ENCODE measurements at places on chromosomes 3 and 15.

DNA sequence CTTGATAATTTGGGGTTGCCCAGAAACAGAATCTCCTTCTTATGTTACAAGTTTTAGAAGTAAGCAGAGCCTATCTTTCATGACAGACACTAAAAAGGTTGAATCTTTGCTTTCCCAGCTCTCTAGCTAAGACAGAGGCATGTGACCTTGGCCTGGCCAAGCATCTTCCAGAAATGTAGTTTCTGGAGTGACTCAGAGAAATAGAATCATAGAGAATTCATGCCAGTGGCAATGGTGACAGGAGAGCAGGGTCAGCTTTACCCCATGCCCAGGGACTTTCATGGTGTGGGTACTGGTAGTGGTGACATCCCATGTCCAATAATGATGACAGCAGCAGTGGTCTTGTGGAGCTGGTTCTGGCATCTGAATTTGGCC lies 4.0 kb upstream of the PARP6 start:
- DNase-seq, result no peak

GRCh38 chr15:36950371-36950770 lies 150.0 kb downstream of the MEIS2 start:
- DNase-seq, result no peak

GRCh38 chr3:168233001-168233400 lies 137.3 kb upstream of the GOLIM4 start:
- DNase-seq, result no peak

DNA sequence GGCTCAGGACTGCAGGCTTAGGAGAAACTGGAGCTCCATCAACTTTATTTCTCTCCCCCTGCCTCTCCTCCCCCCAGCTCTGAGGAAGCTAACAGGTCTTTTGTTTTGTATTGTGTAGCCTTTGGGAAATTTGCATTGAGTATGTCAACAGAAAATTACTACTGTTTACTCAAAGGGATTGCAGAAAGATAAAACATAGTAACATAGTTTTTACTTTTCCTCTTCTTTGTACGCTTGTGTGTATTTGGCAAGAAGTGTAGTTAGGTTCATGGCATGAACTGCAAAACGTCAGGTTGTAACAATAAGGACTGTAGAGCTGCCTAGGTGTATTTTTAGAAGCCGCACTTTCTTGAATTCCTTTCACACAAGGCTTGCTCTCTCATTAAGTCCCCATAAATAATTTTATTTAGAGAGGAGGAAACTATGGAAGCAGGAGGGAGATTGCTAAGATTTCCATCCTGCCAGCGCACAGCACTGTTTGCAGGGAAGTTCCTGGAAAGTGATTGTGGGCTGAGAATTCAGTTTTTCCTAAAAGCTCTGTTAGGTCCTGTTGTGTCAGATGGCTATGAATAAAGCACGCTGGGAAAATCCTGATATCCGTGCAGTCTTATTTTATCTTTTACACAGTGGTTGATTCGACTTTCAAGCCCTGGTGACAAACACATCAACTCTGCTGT lies 21.1 kb upstream of the SATB1 start:
- no peak for DNase-seq
